ENCODE measurements at places on chromosomes 3 and 15. TPM values are rescaled to one million over a fixed set of nuclear protein-coding genes. Genes with fewer than 3 reads are reported as not detected.

DNA sequence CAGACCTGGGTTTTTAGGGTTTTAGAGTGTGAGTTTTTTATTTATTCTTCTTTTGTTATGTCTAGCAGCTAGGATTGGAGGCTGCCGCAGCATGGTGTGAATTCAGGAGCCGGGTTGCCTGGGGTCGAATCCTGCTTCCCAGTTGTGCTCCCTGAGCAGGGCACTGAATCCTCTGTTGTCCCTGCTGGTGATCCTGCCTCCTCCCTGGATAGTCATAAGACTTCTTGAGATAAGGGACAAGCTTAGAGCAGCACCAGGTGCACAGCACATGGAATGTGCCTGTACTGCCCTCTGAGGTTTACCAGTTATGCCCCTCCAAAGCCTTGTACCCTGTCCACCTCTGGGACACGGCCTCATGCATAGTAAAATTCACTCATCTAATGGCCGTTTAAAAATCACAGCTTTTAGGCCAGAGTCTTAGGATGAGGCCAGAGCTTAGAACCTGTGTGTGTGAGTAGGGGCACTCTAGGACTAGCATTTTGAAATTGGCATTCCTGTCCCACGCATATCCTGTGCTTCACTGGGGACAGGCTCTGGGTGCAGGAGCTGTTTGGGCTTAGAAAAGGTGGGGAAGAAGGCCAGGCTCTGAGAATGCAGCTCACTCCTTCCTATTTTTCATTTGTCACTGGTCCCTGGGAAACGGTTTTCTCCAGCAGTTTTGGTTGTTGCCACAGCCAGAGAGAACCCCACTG is 47.7 kb downstream of the CHCHD6 start:
- no peak for DNase-seq

- no peak for DNase-seq
Measured at GRCh38 chr3:146222204-146223046, 28.5 kb downstream of the PLSCR4 start.

DNA sequence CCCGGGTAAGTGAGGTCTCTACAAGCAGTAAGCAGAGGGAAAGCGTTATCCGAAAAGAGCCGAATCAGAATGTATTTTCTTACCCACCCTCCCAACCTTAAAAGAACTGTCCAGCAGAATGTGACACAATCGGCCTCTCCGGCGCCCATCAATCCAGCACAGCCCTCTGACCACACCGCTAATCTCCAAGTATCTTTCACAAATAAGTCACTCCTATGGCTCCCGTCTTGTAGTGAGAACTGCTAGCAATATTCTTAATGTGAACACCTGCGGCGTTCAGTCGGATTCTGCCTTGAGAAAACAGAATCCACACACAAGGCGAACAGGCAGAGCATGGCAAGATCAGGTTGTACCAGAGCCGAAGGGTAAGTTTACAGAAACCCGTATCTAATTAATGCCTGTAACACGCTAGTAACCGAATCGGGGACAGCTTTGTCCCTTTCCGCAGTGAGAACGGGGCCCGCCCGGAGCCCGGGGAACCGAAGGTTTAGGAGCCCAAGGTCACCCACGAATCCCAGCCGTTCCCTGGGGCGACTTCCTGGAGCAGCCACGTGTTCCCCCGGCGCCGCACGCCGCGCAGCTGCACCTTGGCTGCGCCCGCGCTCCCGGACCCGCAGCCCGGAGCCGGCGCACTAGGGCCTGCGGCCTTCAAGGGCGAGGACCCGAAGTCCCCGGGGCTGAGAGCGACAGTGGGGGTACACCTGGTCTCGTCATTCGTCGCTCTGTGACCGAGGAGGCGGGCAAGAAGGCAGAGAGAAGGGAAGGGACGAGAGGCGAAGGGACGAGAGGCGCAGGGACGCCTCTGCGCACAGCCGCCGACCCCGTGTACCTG is 672 bp downstream of the TFRC start:
- peak; percentile 35 for DNase-seq

- no peak for DNase-seq
Measured at GRCh38 chr3:69321301-69322157, 64.4 kb downstream of the FRMD4B start.

HYKK gene
- total RNA-seq = 3.1 TPM

SST gene
- 0.89 TPM for total RNA-seq

AMOTL2 gene
- 46.8 TPM for total RNA-seq

DNA sequence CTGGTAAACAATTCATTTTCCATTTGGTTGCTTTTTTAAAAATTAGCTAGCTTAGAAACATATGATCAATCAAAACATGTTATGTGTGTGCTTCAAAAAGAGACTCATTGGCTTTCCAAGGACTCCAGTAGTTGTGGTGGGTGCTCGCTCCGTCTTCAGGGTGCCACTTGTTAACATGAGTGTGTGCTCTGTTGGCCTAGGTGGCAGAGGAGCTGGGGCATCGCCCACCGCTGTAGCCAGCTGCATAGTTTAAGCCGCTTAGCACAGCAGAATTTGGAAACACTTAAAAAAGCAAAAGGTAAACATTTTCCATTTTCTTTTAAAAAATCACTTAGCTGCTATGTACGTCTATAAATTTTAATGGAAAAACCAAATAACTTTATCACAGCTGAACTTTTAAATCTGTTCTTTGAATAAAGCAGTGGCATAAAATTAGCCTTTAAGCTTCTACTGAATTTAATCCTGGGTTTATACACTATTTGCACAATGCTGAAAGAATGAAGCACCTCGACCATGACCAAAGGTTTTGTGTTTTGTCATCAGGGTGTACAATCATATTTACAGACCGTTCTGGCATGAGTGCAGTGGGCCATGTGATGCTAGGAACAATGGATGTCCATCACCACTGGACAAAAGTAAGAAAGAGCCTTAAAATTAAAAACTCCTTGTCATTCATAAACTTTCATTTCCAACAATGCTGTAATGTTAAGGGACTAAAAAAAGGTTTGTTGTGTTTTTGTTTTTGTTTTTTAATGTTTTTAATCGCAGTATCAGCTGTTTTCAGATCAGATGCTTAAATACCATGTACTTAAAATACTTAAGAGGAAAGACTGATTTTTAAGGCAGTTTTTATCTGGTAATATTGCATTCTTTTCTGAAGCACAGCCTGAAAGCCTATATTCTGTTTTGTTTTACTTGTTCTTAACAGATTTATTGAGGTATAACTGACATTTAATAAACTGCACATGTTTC is 57.9 kb downstream of the TCAIM start:
- no peak for DNase-seq

DNA sequence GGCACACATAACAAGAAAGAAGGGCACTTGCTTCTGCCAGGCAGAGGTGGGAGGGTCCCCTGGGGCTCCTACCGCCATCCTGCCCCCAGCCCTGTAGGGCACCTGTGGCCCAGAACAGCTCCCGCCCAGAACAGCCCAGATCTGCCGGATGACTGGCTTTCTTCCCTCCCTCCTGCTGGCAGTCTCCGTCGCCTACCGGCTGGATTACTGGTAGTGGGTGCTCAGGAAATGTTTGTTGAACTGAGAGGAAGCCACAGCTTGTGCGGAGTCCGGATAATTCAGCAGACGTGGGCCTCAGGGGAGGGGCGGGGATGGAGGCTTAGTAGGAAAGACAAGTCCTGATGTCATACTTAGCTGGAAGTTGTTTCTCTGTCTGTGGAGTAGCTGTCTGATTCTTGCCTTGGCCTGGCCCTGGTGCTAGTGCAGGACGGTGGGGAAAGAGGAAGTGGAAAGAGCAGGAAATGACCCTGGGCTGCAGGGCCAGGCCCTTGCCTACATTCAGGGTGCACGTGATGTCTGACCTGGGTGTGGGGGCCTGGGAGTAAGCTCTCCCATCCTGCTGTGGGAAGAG is 6.7 kb downstream of the CCDC9B start:
- peak; percentile 54 for DNase-seq

- DNase-seq = peak; percentile 53
Measured at GRCh38 chr15:29822684-29823459, 604 bp upstream of the TJP1 start.

GRCh38 chr15:93493172-93493571 is 404.2 kb upstream of the RGMA start:
- DNase-seq = no peak

- DNase-seq = no peak
Measured at GRCh38 chr15:33742800-33743199, 225.5 kb upstream of the CHRM5 start.

DNA sequence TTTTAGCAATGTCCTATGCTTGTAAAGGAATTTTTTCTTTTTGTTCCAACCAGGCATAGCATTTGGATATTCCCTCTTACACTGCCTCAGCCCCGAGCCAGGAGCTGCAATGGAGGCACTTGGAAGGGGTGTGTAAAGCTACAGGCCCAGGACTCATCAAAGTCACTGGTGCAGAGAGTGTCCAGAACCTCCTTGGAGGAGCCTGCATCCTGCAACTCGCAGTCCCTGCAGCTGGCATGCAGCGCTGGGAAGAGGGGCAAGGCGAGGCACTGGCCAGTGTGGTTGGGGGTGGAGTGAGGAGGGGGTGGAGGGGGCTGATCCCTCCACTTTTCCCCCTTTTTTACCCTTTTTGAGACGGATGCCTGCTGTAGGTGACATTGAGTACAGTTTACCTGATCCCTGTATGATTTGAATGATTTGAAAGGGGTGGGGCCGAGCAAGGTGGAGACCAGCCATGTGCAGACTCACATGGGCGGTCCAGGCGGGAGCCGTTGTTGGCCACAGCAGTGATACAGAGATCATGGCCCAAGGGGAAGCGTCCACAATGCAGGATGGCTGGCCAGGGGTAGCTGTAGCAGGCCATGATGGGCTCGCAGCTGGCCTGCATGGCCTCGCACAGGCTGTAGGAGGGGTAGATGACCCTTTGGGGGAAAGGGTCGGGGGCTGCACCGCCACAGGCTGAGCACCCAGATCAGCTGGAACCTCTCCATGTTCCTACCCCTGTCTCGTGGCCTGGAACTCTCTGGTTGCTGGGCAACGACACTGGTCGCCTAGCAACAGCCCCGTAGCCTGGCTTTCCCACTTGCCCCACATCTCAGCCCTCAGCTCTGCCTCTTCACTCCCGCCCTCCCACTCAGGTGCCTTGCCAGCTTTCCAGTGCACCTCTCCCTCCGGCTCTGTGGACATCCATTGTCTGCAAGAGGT is 7.9 kb downstream of the P4HTM start:
- no peak for DNase-seq

Measured in skin of body (tissue), 3 donors.